Activated naive CD4-positive, alpha-beta T cell (primary cell): ENCODE measurements at places on chromosomes 13 and 19.

- DNase-seq, result no peak
Measured at GRCh38 chr13:65594298-65594781, 1635.8 kb downstream of the PCDH9 start.

GRCh38 chr13:94228763-94229162, 250.7 kb downstream of the DCT start:
- DNase-seq, result no peak

- DNase-seq, result no peak
Measured at GRCh38 chr19:7356899-7357627, 8.3 kb downstream of the ARHGEF18 start.

- no peak for DNase-seq
Measured at GRCh38 chr13:98307463-98308085, 130.5 kb upstream of the RNF113B start.

- no peak for DNase-seq
Measured at GRCh38 chr13:42815681-42816080, 34.3 kb downstream of the FAM216B start.

DNA sequence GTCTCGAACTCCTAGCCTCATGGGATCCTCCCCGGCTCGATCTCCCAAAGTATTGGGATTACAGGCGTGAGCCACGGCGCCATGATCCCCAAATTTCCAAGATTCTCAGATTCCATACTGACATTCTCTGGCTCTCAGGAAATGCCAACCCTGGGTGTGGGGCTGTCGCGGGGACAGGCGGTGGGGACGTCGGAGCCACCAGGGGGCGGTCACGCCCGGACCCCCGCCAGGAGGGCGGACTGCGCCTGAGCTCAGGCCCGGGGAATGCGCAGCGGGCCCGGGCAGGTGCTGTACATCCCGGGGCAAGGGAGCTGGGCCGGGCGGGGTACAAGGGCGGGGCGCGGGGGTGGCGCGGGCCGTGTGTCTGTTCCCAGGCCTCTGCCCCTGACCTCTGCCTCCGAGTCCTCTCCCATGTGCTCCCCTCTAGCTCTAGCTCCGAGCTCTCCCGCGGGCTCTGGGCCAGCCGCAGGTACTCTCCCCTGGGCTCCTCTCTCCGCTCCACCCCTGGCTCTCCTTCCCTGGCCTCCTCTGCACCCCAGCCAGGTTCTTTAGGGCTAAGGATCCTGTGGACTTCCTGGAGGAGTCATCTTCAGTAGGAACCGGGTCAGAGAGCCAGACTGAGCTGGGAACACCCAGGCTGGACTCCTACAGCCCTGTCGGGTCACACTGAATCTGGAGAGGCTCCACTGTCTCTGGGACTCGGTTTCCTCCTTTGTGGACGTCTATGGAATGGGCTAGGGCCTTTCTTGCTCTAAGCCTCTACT, 2.4 kb downstream of the PPP1R13L start:
- no peak for DNase-seq

DNA sequence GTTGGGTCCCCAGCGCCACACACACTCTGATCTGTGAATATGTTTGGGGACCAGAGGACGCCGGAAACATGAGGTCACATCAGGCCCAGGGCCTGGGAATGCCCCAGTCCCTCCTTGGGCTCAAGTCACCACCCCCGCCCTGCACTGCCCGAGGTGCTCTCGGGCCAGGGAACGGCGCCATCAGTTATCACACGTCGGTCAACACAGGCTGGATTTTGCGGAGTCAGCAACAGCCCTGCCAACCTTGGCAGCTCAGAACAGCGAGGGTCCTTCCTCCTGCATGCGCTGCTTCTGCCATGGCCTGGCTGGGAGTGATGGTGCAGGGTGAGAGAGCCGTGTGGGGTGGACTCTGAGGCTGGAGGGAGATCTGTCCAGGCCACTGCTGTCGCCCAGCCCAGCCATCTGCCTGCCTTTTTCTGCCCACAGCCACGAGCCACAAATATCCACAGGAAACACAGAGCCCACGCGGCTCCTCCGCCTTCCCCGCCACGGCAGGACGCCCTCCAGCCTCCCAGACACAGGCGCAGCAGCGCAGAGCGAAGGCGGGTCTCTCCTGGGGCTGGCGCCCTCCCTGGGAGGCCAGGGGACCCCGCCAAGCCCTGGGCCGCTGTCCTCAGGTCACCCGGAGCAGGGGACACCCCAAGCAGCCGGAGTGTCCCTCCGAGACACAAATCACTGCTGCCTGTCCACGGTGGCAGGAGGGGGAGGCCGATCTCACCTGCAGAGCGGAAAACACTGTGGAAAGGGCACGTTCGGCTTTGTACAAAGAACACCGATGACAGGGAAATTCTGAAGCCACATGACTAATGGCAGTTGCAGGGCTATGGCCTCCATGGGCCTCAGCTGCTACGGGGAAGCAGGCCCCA, 31.6 kb upstream of the CACTIN start:
- DNase-seq, result no peak

- no peak for DNase-seq
Measured at GRCh38 chr13:110105136-110105535, 201.8 kb downstream of the COL4A1 start.

- no peak for DNase-seq
Measured at GRCh38 chr19:13051557-13052165, 51.0 kb downstream of the LYL1 start.

GRCh38 chr13:108304170-108305016, 34.9 kb downstream of the TNFSF13B start:
- DNase-seq, result no peak

DNA sequence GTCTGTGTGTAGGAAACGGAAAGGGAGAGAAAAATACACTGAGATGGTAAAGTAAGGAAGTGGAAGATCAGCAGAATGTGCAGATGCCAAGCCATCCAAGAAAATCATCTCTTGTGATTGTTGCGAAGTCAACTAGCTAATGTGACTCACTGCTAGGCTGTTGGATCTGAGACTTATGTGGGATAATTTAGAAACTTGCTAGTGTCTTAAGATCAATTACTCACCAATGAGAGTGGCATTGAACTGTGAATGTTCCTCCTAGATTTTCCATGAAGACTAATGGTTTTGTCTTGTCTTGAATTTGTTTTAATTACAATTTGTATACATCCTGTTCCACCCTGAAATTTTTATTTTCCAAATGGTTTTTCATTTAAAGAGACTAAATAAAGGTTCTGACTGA, 771.6 kb downstream of the EFNB2 start:
- no peak for DNase-seq

DNA sequence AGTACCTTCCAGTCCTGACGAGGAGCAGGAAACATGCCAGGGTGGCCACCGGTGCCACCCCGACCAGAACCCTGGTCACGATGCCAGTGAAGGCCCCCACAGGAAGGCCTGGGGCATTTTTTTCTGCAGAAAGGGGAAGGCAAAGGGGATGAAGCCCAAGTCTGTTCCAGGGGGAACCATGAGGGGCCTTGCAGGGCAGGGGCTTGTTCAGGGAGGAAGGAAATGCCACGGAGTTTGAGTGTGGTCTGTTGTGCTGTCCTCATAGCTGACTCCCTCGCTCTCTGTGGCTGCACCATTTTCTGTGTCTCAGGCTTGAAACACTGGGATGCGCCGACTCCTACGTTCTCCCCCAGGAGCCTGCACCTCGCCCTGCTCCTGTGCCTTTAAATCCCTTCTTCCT, 27.5 kb upstream of the CEACAM1 start:
- no peak for DNase-seq

DNA sequence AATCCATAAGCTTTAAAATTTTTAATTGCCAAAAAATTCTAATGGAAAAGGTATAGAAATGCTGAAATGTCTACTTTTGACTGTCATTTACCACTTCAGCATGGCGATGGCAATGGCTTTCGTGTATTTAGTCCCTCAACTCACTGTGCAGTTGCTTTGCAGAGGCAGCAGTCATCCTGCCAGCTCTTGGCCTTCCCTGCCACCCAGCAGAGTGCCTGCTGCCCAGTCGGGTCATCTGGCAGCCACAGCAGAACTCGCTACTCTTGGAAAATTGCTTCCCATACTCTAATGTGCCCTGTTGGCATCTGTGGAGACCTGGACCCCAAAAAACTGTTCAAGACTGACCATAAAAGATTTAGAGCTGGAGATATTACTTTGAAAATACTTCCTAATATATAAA, 383.2 kb downstream of the UQCRFS1 start:
- no peak for DNase-seq

DNA sequence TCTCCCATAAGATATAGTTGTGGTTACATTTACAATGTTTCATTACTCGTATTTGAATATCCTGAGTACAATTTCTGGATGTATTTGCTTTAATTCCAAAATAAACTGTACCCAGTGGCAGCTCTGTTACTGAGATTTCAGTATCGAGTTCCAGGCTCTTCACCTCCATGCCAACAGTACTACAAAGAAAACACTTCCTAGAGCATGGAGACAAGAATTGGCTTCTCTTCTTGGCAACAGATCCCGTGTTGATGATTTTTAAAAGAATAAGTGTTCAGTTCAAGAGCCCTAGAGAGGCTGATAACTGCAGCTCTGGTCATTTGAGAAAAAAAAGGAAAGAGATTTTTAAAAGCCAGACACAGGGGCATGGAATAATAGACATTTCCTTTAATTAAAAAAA, 302.8 kb downstream of the EFNB2 start:
- no peak for DNase-seq

DNA sequence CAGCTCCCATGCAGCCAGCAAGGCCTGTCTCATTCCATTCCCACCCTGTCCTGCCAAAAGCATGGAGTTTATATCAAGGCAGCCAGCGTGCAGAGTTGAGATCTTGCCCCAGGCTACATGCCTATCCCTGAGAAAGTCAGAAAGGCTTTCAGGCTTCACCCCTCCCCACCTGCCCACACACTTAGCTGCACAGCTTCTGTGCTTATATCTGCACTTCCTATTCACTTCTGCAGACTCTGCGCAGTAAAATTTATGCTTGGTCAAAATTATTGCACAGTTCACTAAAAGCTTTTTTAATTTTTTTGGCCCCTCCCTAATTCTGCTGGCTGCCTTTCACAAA, 12.5 kb upstream of the ZNF675 start:
- no peak for DNase-seq

DNA sequence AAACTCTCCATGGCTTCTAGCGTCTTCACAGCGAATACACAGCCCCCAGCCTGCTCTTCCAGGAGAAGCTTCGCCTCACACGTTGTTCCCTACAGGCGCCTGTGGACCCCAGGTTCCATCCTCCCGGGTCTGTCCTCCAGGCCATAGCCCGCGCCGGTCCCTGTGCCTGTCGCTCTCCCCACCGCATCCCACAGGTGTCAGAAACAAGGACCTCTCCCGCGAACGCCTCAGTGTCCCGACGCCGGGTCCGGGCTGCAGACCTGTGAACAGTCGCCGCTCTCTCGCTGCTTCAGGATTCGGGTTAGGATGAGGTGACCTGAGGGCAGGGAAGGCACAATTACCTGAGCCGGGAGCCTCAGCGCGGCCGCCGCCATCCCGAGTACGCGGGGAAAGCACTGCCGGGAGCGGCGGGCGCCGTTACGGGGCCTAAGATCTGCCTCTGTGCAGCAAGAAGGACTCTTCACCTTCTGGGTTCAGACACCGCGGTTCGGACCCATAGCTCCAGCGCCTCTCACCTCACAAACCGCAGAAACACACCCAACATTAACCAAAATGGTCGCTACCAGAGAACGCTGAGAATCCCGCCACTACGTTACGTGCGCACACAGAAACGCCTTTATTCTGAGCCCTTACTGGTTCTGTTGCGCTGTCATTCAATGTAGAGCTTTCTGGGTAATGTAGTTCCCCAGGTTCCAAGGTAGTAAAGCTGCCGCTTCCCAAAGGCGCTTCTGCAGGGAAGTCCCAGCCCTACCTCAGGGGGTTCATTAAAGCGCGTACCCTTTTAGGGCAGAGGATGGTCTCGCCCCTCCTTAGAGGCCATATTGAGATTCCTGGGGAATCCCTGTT, at the start of gene ZNF418:
ZNF418 (minus strand) TSS at position 583 of the 846 bp plus-strand sequence. CDS start 1,580 bp downstream, outside the sequence.
- DNase-seq, result peak; percentile 17

- no peak for DNase-seq
Measured at GRCh38 chr19:41455936-41456335, 13.0 kb downstream of the ERICH4 start.

- no peak for DNase-seq
Measured at GRCh38 chr19:54905803-54906511, at the start of gene NCR1. Gene NCR1 (plus strand): TSS chr19:54906148. CDS start chr19:54906188, 40 bp downstream.

- DNase-seq, result no peak
Measured at GRCh38 chr13:80945328-80945727, 604.4 kb upstream of the SPRY2 start.

GRCh38 chr19:14612657-14613056, 29.8 kb downstream of the CLEC17A start:
- no peak for DNase-seq

DNA sequence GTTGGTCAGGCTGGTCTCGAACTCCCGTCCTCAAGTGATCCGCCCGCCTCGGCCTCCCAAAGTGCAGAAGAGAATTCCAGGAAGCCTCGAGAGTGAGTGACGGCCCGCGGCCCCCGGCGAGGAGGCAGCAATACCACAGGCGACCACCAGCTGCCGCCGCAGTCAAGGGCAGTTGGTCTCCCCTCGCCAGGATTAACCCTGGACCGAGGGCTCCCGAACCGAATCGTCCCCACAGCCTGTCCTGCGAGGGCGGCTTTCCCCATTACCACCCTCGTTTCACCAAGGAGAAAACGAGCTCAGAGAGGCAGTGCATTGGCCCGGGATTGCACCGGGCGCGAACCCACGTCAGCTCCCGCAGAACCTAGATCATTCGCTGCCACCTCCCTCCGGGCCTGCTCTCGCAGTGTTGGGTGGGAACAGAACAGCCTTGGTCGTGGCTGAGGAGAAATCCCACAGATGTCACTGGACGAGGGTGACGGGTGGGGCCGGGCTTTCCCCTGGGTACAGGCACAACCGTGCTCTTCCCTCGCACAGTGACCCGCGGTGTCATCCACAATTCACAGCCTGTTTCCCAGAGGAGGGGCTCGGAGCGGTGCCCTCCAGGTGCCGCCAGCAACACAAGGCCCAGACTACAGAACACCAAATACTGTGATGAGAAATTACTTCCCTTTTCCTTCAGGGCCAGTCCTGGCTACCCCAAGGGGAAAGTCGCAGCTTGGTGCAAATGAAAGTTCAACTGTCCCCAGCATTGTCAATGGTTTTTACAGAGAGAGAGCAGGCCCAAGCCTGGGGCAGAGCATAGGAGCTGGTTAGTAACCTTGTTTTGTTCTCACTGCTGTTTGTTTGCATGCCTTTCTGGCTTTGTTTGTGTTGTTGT, 24.8 kb downstream of the C2CD4C start:
- no peak for DNase-seq

GRCh38 chr19:17205237-17206140, 9.7 kb upstream of the USE1 start:
- DNase-seq, result peak; percentile 65

GRCh38 chr13:25319771-25320170, 18.3 kb downstream of the NUP58 start:
- no peak for DNase-seq

DNA sequence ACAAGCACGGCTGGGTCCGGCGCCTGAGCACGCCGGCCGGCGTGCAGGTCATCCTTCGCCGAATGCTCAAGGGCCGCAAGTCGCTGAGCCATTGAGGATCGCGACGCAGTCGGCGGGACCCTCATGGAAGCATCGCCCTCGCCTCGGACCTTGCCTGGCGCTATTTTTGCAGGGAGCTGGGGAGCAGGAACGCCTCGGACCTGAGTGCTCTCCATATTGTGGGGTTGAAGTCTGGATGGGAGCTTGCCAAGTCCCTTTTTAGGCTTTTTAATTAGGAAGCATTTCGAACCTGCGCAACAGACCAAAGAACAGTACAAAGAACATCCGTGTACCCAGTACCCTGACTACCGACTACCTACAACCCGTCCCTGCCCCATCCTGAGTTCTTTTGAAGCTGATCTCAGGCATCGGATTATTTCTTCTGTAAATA, 628 bp downstream of the MRPL34 start:
- DNase-seq, result no peak

GRCh38 chr13:65892859-65893258, 1337.3 kb downstream of the PCDH9 start:
- no peak for DNase-seq

GRCh38 chr13:44921931-44922758, 67.1 kb downstream of the NUFIP1 start:
- no peak for DNase-seq

GRCh38 chr13:22644941-22645340, 535.8 kb upstream of the SGCG start:
- DNase-seq, result no peak
